ENCODE measurements at places on chromosomes 16 and 17. TPM values are rescaled to one million over a fixed set of nuclear protein-coding genes. Genes with fewer than 3 reads are reported as not detected.

- no peak for DNase-seq
These were observed 38.3 kb upstream of the SMPD3 start for GRCh38 chr16:68486502-68487202.

DNA sequence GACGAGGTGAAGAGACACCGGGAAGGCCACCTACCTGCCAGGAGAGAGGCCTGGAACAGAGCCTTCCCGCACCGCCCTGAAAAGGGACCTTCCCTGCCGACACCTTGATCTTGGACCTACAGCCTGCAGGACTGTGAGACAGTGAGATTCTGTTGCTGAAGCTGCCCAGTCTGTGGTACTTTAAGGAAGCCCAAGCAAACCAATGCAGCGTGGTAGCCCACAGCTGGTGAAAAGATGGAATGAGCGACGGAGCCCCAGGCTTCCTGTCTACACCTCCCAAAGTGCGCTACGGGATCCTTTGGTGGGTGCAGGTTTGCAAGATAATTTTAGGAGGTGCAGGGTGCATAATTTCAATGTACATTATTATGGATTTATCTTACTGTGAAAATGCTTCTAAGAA lies 33.9 kb downstream of the TNFRSF13B start:
- DNase-seq = no peak

Gene NPIPB6
- 1.7 TPM for polyA plus RNA-seq

- no peak for DNase-seq
These were observed 15.7 kb upstream of the CCL1 start for GRCh38 chr17:34378664-34379101.

DNA sequence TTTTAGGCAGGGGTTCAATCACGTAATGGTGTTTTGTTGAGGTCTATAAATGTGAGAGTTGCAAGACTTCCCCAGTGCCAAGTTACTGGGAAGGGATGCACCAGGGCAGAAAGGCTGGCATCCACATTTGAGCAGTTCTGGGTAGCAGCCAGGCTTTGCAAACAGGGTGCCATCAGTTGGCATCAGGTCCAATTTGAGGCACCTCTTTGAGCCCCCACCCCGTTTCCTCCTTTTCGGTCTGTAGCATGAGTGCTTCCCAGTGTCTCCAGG lies 142.6 kb upstream of the CACNG5 start:
- DNase-seq = no peak

Gene CUEDC1
- polyA plus RNA-seq = 45.6 TPM

DNA sequence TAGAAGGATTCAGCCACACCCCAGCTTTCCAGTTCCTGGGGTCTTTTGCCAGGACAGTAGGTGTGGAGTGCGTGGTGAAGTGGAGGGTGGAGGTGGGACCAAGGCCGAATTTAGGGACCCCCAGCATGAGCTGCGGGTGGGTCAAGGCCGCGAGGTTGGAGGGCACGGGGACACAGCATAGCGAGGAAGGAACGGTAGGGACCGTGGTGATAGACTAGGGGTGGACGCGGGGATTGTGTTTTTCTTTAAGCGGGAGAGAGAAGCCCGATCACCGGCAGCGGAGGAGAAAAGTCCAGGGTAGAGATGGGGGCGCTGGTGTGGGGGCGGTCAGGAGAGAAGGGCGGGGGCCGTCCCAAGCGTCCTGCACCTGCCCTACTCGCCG lies 261 bp upstream of the B4GALNT2 start:
- DNase-seq = no peak

DNA sequence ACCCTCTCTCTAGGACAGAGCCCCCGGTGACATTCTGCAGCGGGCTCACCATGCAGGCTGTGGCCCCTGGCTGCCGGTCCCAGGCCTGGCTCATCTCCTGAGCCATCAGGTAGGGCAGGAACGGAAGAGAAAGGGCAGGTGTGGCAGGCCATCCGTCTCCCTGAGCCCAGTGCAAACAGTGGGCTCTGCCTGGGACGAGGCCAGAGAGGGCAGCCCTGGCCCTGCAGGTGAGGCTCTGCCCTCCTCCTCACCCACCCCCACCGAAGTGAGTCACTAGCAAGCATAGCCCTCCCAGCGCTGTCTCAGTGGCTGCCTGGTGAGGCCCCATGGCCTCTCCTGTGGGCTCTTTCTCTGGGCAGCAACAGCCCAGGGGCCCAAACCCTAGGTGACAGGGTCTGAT lies 14.5 kb downstream of the OTOP3 start:
- DNase-seq = no peak

DNA sequence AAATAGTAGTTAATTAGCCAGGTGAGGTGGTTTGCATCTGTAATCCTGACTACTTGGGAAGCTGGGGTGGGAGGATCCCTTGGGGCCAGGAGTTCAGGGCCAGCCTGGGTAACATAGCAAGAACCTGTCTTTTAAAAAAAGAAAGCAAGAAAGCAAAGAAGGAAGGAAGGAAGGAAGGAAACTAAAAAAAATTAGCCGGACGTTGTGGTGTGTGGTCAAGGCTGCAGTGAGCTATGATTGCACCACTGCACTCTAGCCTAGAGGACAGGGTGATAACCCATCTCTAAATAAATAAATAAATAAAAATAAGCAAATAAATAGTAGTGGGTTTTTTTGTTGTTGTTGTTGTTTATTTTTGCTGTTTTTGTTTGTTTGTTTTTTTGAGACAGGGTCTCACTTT lies 39.3 kb upstream of the MAP2K6 start:
- DNase-seq = no peak

- no peak for DNase-seq
These were observed 13.2 kb downstream of the KCNJ12 start for GRCh38 chr17:21389394-21389793.

GRCh38 chr16:2415085-2415484 lies 14.2 kb upstream of the CCNF start:
- no peak for DNase-seq

Gene SOX9
- polyA plus RNA-seq = 19.0 TPM

Gene PMM2
- 22.2 TPM for polyA plus RNA-seq
